ENCODE measurements at places on chromosomes 2 and 18.
A peak's percentile ranks its signal among the peaks of the same experiment; 100 is the strongest.

DNA sequence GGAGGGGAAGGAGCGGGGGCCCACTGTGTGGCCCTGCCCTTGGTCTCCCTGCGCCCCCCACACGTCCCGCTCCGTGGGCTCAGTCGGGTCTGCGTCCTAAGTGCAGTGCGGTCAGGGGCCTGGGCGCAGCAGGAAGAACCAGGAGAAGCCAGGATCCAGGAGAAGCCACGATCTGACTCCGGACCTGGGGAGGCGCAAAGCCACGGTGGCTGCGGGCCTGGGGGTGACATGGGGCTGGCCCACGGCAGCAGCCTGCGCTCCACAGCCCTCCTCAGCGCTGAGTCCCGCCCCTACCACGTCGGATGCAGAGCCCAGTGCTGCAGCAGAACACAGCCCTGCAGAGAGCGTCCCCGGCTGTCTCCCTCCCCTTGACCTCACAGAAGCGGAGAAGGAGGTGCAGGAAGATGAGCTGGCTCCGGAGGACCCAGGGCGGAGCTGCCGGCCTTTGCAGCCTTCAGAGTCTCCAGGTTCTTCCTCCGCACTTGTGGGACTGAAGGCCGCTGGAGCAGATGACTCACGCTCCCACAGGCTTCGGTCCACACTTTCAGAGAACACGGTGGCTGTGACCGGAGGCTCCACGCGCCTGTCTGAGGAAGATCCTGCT lies 589.2 kb upstream of the SALL3 start:
- DNase-seq: no peak

GRCh38 chr18:43578706-43579105 lies 301.4 kb upstream of the SYT4 start:
- no peak for DNase-seq

DNA sequence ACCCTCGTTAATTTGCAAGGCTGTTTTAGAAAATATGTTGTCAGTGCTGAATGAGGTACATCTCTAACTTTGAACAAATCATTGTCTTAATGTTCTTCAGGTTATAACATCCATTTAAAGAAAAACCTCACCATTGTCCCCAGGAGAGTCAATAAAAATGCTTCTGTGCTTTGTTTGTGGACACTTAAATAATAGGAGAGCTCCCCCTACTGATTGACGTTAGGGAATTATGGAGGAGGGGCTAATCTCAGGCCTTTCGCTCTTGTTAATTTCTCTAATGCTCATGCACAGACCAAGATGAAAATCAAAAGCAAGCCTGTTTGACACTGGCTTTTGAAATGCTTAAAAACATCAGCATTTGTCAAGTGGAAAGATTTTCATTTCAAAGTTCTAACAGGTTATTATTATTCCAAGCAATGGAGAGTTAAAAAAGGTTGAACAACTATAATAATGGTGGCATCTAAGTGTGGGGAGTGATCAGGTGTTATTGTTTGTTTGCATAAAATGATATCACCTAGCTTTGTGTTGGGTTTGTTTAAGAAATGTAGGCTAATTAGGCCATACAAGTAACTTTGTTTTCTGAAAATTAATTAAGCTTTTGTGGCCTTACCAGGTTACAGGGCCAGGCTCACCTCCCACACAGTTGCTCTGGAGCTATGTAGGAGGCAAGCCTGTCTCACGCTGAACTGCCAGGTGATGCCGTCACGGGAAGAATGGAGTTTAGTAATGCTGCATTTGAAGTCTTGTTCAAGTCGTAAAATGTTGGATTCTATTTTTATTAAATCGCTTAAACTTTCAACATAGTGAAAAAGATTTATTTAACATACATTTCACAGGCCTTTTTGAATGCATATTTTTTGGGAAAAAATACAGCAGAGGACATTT lies 51.7 kb upstream of the SMIM21 start:
- peak; percentile 51 for DNase-seq

GRCh38 chr2:9639000-9639602 lies 8.3 kb upstream of the YWHAQ start:
- no peak for DNase-seq

DNA sequence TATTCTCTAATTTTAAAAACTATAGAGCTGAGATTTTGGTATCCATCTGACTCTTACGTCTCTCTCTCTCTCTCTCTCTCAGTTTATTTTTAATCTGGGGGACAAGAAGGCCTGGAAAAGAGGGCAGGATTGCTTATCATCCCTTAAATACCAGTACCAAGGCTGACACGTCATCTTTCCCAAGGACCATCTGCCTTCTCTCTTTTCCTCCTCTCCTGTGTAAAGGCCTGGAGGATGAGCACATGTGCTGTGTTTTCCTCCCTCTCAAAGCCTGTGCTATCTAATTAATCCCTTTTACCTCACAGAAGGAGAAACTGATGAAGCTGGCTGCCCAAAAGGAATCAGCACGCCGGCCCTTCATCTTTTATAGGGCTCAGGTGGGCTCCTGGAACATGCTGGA lies 7.3 kb downstream of the IL37 start:
- DNase-seq: no peak

- no peak for DNase-seq
Observed at GRCh38 chr2:230873661-230874401, 9.1 kb downstream of the ITM2C start.

- DNase-seq: no peak
Observed at GRCh38 chr18:36309436-36310391, 12.2 kb downstream of the FHOD3 start.

DNA sequence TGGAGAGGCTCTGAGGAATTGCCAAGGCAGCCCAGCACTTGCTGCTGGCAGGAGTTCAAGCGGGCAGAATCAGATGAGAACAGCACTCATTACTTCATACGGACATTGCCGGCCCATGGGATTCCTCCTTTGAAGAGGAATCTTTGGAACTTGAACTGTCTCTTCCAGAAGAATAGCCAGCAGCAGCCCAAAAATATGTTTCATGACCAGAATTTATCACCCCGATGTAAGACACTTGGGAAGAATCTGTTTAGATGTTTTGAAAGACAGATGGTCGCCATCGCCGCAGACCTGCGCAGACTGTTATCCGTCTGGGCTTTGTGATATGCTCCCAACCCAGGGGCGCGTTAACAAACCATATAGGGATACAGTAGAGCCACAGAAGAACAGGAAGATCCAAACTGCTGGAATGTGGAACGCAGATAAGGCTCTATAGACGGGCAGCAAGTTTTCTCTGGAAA lies 3.7 kb upstream of the ADI1 start:
- DNase-seq: no peak

GRCh38 chr2:228417956-228418355 lies 236.5 kb upstream of the SPHKAP start:
- no peak for DNase-seq

DNA sequence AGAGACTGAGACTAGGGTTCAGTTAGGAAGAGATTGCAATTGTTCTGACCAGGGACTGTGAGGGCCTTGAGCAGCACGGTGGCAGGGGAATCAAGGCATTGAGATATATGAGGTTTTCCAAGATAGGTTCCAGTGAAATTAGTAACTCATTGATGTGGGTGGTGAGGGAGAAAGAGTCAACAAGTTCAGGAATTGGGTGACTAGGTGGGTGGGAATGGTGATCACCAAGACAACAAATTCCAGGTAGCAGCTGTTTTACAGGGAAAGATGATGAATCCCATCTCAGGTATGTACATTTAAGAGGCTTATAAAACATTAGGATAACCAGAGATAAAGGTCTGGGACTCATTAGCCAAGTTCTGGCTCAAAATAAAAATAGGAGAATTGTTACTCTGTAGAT lies 251.5 kb upstream of the MGAT5 start:
- no peak for DNase-seq

DNA sequence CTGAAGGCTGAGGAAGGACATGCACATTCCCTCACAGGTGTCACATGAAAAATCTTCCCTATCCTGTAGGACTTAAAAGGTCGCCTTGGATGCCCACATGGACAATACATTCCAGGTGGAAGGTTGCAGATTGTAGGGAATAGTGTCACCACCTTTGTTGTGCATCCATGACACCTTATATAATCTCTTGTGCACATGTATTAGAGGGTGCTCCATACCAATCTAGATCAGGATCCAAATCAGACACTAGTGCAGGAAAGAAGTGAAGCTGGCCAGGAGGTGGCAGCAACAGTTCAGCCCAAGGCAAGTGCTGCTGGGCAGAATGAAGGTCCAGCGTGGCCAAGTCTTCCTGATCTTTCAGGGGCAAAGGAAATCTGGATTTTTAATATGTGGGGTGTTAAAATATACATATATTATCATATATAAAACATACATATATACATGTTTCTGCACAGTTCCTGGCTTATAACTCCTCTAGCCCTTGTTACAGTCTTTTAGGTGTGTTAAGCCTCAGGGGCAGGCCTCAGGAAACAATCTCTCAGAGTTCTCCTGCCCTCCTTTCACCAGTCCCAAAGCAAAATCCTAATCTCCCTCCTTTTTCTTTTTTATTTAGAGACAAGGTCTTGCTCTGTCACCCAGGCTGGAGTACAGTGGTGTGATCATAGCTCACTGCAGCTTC lies 16.6 kb downstream of the NIF3L1 start:
- DNase-seq: peak; percentile 79

- DNase-seq: no peak
Observed at GRCh38 chr2:160289126-160289525, 89.1 kb upstream of the ITGB6 start.

- no peak for DNase-seq
Observed at GRCh38 chr18:13826209-13826608, 2.3 kb downstream of the MC5R start.

DNA sequence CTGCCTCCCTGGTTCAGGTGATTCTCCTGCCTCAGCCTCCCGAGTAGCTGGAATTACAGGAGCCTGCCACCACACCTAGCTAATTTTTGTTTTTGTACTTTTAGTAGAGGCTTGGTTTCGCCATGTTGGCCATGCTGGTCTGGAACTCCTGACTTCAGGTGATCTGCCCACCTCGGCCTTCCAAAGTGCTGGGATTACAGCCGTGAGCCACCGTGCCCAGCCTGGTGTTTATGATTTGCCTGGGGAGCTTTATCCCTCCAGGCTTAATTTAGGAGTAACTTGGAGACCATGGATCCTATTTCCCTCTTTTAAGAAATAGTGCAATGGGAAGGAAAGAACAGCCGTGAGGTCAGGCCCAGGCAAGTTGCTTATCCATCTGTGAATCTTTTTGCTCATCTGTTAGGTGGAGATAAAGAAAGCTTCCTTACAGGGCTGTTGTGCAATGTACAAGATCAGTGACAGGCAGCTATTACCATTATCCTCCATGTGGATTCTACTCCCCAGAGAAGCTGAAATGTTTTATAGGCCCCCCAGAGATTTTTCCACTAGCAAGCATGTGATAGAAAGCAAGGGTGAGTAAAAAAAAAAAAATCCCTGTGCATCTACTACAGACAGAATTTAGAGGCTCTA lies 104.9 kb upstream of the MGAT5 start:
- DNase-seq: no peak

GRCh38 chr2:133517876-133518275 lies 50.4 kb downstream of the NCKAP5 start:
- DNase-seq: no peak

- no peak for DNase-seq
Observed at GRCh38 chr18:5969355-5969988, 74.2 kb upstream of the TMEM200C start.

- no peak for DNase-seq
Observed at GRCh38 chr18:59554796-59555335, 142.4 kb downstream of the CCBE1 start.

- DNase-seq: no peak
Observed at GRCh38 chr2:237485304-237485703, 1.7 kb upstream of the MLPH start.

- DNase-seq: no peak
Observed at GRCh38 chr18:44556296-44556695, 124.4 kb upstream of the SETBP1 start.

GRCh38 chr2:194696690-194697089 lies 960.3 kb upstream of the SLC39A10 start:
- no peak for DNase-seq

DNA sequence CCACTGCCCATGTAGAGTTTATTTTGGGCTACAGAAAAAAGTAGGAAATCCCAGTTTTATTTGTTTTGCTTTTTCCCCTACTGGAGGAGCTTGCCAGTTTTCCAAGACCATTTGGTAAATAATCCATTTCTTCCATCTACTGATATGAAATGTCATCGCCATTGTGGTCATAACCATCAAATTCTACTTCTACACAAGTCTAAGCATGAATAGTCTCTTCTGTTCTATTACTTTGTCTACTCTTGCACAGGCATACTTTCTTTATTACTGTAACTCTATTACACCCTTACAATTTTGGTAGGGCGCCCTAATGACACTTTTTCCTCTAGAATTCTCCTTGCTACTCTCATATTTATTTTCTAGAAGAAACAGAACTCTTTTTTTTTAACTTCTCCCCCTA lies 120.7 kb downstream of the ATAD2B start:
- DNase-seq: no peak

DNA sequence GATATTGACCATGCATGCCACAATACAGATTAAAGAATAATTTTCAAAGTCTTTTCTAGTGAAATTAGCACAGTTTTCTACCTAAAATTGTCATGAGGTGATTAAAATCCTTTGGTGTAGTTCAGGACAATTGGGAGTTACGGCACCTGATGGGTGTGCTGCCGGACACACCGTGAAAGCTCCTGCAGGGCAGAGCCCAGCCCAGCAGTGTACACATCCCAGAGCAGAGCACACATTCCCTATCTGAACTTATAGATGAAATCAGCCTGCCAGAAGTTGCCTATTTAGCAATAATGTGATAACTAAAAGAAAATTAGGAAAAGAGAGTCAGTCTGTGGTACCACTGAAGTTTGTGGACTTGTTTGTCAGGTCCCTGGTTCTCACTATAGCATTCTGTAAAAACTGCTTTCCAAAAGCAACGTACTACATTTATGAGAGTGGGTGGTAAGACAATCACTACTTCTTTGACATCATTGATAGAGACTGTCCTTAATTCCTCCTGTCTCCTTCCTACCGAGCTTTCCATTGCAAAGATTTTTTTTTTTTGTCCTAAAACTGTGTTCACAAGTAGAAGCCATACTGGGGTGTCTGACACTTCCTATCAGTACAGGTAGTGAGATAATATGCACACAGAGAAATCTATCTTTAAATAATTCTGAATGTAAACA lies 3.4 kb downstream of the CYTIP start:
- no peak for DNase-seq

DNA sequence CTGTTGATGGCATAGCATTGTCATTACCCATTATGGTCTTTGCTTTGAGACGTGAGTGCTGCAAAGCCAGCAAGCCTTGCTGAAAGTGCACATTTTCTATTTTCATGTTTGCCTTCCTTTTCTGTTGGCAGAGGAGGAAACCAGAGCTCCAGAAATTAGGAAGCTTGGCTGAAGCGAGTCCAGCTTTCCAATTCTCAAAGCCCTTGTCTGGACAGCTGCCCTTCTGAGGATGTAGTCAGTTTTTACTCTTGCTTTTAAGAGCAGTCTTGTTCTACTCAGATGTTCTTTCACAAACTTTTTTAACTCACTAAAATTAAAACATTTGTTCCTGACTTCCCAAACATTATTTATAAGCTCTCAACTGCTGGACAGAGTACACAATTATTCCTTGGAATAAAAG lies 93.8 kb downstream of the ICOS start:
- no peak for DNase-seq
